ENCODE measurements at places on chromosomes 2 and 18.

DNA sequence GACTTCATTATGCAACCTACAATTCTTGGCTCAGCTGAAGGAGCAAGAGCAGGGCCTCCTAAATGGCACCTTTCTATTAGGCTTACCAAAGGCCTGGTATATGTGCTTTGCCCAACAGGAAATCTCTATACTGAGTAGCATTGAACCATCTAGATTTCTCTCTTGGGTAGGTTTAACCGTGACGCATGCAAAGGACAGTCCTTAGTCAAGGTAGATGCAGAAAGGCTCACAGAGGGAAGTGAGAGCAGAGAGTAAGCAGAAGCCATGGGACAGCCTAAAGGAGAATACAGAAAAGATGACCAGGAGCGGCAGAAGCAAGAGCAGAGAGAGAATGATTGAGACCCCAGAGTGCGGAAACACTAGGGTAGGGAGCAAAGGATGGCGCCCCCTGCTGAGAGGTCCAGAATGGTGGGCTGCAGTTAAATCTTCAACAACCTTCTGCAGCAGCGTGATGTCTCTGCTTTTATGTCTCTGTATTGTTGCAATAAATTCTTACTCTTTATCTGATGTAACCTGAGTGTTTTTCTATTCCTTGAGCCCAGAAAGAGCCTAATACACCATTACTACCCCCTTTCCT, 4.7 kb upstream of the OSBPL1A start:
- DNase-seq: no peak

DNA sequence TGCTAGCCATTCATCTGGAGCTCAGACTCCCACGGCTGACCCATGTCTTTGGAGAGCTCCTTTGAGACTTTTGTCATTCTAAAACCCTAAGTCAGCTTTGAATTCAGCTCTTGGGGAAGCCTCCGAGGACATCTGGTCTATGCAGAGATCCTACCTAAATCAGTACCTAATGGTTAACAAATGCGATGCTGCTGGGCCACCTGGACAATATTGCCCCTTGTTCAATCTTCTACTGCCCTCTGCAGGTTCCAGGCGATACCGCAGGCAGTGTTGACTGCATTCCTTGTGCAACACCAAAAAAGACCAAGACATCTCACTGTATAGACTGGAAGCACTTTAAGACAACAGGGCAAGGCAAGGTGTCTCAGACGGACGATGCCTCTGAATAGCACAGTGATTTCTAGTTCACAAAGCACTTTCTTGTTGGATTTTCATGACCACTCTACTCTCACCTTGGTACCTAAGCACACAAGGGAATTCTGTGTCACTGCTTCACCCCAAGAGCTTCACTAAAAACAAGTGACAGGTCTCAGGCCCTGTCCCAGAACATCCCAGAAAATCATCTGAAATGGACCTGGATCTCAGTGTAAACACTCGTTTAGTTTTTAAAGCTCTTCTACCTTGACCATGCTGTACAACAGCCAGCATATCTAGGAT, 80.9 kb downstream of the XDH start:
- DNase-seq: peak; percentile 83

DNA sequence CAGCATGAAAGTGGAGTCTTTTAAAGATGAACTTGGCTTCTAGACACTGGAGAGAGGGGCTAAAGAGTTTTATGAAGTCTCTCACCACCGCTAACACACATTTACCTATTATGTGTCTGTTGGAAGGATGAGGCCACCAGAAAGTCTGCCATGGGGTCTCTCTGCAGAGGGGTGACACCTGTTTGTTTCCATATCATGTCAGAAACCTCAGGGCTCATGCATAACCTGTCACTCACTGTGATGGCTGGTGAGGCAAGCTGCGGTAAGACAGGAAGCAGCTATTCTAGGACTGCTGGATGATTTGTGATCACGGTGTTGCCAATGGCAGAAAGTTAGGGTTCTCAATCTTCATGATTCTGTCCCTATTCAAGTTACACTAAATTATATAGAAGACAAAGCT, 60.8 kb upstream of the DNMT3A start:
- DNase-seq: no peak

- DNase-seq: peak; percentile 2
These were observed 60.4 kb downstream of the FAM117B start for GRCh38 chr2:202695166-202695565.

- DNase-seq: peak; percentile 21
These were observed 2.0 kb upstream of the CAPN10 start for GRCh38 chr2:240584486-240585031.

DNA sequence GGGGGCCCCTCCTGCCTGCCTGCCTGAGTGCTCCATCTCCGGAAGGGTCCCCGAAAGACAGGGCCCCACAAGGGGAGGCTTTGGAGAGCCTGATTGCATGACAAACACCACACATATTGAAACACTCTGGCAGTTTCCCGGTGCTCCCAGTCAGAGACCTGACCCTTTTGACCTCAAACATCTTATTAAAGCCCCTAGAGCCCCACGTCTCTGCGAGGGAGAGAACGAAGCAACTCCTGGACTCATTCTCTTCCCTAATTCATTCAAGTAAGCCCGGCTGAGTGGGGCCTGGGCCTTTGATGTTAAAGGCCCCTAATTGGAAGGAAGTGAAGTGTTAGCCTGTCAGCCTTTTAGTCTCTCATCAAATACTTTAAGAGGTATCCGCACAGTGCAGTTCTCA, 335.6 kb downstream of the CYRIA start:
- no peak for DNase-seq
